ENCODE measurements at places on chromosomes 5 and 9.

DNA sequence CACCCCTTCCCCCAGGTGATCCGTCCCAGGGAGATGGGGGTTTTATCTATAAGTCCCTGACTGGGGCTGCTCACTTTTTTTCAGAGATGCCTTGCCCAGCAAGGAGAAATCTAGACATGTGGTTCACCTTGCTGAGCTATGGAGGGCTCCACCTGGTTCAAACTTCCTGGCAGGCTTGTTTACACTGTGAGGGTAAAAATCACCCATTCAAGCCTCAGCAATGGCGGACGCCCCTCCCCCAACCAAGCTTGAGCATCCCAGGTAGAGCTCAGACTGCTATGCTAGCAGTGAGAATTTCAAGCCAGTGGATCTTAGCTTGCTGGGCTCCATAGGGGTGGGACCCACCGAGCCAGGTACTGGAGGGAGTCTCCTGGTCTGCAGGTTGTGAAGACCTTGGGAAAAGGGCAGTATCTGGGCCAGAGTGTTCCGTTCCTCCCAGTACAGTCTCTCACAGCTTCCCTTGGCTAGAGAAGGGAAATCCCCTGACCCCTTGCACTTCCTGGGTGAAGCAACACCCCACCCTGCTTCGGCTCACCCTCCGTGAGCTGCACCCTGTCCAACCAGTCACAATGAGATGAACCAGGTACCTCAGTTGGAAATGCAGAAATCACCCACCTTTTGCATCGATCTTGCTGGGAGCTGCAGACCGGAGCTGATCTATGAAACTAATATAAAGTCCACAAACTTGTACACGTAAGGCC is 231.7 kb downstream of the CTNND2 start:
- H3K4me1 ChIP-seq = no peaks in the 10 kb centered on the region
- no peak overlapping the region for H3K4me3 ChIP-seq
- H3K36me3 ChIP-seq = peaks cover 2% of the 10 kb centered on the region
- DNase-seq = no peak
- no peaks in the 10 kb centered on the region for H3K27me3 ChIP-seq

- H3K4me1 ChIP-seq = no peaks in the 10 kb centered on the region
- peaks cover 2% of the 10 kb centered on the region for H3K36me3 ChIP-seq
- no peak overlapping the region for H3K27ac ChIP-seq
- no peak for DNase-seq
- peaks cover 13% of the 10 kb centered on the region for H3K27me3 ChIP-seq
Measured at GRCh38 chr5:62701036-62701435, 122.4 kb downstream of the LRRC70 start.

- no peaks in the 10 kb centered on the region for H3K36me3 ChIP-seq
- no peak overlapping the region for H3K4me3 ChIP-seq
- DNase-seq = no peak
- H3K27me3 ChIP-seq = no peaks in the 10 kb centered on the region
- H3K27ac ChIP-seq = no peak overlapping the region
Measured at GRCh38 chr5:114377946-114378345, 16.1 kb downstream of the KCNN2 start.

- H3K27me3 ChIP-seq = peaks cover 79% of the 10 kb centered on the region
- H3K36me3 ChIP-seq = peaks cover 3% of the 10 kb centered on the region
- H3K4me1 ChIP-seq = peaks cover 2% of the 10 kb centered on the region
- H3K4me3 ChIP-seq = no peak overlapping the region
Measured at GRCh38 chr5:170499621-170500020, 4.2 kb upstream of the KCNIP1 start.

DNA sequence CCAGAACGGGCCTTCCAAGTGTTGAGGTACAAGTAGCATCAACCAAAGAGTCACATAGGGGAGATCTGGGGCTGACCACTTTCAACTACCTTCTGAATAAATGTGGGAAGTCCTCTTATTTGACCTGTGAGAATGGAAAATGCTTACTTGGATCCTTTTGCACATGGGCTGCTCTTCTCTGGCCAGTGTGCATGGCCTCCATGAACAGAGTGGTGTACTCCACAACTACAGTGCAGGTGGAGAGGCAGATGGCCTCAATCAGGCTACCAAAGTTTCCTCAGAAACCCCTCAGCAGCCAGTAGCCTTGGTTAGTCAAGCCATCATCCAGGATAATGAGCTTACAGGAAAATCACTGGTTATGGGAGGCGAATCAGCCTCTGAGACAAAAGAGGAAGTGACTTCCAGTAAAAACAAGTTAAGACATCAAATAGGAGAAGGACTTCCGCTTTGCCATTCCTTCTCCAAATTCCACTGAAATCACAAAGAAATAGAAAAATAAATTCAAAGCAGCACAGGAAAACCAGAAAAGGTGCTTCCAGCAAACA is 18.3 kb upstream of the FCHO2 start:
- no peak overlapping the region for H3K4me3 ChIP-seq
- H3K4me1 ChIP-seq = peaks cover 3% of the 10 kb centered on the region
- H3K36me3 ChIP-seq = peaks cover 2% of the 10 kb centered on the region
- no peak overlapping the region for H3K27ac ChIP-seq
- peaks cover 62% of the 10 kb centered on the region for H3K27me3 ChIP-seq

GRCh38 chr5:180155365-180155926 is 53.6 kb downstream of the RASGEF1C start:
- no peak overlapping the region for H3K4me3 ChIP-seq
- no peak for DNase-seq
- H3K36me3 ChIP-seq = peaks cover 4% of the 10 kb centered on the region
- H3K27me3 ChIP-seq = peaks cover 13% of the 10 kb centered on the region

- peaks cover 17% of the 10 kb centered on the region for H3K27me3 ChIP-seq
- no peaks in the 10 kb centered on the region for H3K36me3 ChIP-seq
- H3K27ac ChIP-seq = no peak overlapping the region
- H3K4me3 ChIP-seq = no peak overlapping the region
- DNase-seq = no peak
Measured at GRCh38 chr9:83199240-83199639, 136.3 kb upstream of the RASEF start.

DNA sequence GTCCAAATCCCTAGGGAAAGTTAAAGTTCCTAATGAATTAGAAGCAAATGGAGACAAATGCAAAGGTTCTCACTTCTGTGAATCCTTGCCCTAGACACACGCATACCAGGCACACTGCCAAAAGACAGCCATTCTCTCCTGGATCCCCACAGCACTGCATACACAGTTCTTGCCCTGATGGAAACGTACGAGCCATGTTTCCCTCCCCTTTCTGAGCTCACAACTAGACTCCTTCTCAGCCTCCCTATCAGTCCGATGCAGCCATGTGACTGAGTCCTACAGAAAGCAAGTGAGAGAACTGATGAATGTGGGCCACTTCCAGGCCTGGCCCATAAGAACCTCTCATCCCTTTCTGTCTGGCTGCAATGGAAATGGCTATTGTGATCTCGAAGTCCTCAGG is 92.0 kb downstream of the ZNF608 start:
- H3K27ac ChIP-seq = no peak overlapping the region
- H3K4me3 ChIP-seq = no peak overlapping the region
- DNase-seq = no peak
- H3K27me3 ChIP-seq = peaks cover 10% of the 10 kb centered on the region
- peaks cover 8% of the 10 kb centered on the region for H3K4me1 ChIP-seq
- no peaks in the 10 kb centered on the region for H3K36me3 ChIP-seq

- no peak overlapping the region for H3K27ac ChIP-seq
- no peak for DNase-seq
- H3K4me1 ChIP-seq = peaks cover 12% of the 10 kb centered on the region
- no peaks in the 10 kb centered on the region for H3K36me3 ChIP-seq
Measured at GRCh38 chr5:143600396-143601075, 197.1 kb upstream of the NR3C1 start.

DNA sequence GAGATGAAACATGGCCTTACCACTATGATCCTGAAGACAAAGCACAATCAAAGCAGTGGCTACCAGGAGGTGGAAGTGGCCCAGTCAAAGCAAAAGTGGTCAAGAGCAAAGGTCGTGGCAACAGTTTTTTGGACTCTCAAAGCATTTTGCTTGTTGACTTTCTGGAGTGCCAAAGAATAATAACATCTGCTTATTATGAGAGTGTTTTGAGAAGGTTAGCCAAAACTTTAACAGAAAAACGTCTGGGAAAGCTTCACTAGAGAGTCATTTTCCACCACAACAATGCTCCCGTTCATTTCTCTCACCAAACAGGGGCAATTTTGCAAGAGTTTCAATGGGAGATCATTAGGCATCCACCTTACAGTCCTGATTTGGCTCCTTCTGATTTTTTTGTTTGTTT is 33.6 kb upstream of the MAMDC2 start:
- H3K27ac ChIP-seq = no peak overlapping the region
- H3K36me3 ChIP-seq = no peaks in the 10 kb centered on the region
- peaks cover 29% of the 10 kb centered on the region for H3K27me3 ChIP-seq
- H3K4me1 ChIP-seq = no peaks in the 10 kb centered on the region
- H3K4me3 ChIP-seq = no peak overlapping the region
- no peak for DNase-seq

DNA sequence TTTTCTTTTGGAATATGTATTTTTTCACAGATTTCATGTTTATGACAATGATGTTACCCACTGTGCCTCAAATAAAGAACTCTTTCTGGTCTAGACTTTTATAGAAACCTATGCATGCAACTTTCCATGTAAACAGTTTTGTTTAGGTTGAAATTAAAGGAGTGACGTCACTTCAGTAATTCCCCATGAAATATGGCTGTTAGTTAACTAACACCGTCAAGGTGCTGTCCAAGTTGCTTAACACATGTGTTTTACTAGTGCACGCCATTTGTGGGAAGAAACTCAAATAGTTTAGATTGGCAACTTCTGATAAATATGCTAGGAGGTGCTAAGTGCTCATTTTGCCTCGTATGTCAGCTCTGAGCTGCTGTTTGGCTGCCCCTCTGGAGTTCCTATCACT is 102.2 kb downstream of the FBN2 start:
- no peak for DNase-seq
- H3K27me3 ChIP-seq = no peaks in the 10 kb centered on the region
- H3K36me3 ChIP-seq = no peaks in the 10 kb centered on the region

DNA sequence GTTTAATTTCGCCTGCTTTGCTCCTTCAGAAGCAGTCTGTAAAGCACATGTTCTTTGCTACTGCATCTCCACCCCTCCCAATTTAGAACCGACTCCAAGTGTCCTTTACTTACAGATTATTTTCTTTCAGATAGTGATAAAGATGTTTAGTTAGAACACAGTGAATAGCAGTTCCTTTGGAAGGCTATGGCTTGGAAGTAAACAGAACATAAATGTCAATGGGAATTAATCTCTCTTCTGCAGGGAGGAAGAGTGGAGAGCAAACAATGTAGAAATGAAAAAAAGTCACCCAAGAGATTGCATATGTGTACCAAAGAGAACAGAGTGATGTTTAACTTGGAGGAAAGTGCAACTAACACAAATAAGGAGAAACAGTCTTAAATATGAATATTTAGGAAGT is 4.2 kb upstream of the CARTPT start:
- H3K4me1 ChIP-seq = no peaks in the 10 kb centered on the region
- H3K36me3 ChIP-seq = no peaks in the 10 kb centered on the region
- no peak for DNase-seq
- H3K27ac ChIP-seq = no peak overlapping the region

- no peak overlapping the region for H3K27ac ChIP-seq
- no peak overlapping the region for H3K4me3 ChIP-seq
- no peaks in the 10 kb centered on the region for H3K27me3 ChIP-seq
- no peak for DNase-seq
Measured at GRCh38 chr9:16333691-16334090, 536.8 kb downstream of the BNC2 start.

DNA sequence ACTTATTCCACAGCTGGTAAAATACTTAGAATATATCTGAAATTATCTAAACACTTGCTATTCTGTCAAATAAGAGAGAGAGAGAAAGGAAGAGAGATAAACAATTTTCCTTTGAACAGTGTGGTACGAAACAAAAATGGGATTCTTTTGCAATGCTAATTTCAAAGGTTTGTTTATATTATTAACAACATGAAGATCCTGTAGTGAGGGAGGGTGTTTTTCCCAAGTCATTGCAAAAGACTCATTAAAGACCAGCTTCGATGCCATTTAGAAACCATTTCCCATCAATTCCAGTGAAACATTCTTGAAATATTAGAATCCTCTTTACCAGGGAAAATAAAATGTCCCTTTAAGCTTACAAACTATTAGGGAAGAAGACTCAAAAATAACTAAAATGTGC is 505.4 kb downstream of the SEMA5A start:
- H3K4me3 ChIP-seq = no peak overlapping the region
- no peaks in the 10 kb centered on the region for H3K27me3 ChIP-seq
- no peak for DNase-seq
- H3K27ac ChIP-seq = no peak overlapping the region
- no peaks in the 10 kb centered on the region for H3K4me1 ChIP-seq

DNA sequence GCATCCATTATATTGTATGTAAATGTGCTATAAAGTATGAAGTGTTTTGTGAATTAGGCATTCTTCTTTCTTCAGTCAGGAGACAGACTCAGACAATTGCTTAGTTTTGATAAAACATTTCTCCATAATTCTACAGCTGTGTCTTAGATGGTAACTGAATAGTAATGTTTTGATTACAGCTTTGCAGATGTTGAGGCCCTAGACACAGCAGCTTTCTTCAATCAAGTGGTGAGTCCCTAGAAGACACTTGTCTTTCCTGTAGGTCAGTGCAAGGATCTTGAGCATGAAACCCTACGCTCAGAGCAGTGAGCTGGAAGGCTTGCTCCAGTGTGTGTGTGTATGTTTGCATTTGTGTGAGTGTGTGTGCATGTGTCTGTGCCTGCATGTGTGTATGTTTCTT is 46.8 kb upstream of the CD180 start:
- H3K27ac ChIP-seq = no peak overlapping the region
- H3K36me3 ChIP-seq = peaks cover 4% of the 10 kb centered on the region
- no peak for DNase-seq

GRCh38 chr5:61609840-61610677 is 278.0 kb downstream of the ZSWIM6 start:
- peaks cover 47% of the 10 kb centered on the region for H3K27me3 ChIP-seq
- DNase-seq = no peak
- H3K27ac ChIP-seq = no peak overlapping the region
- peaks cover 3% of the 10 kb centered on the region for H3K36me3 ChIP-seq
- no peak overlapping the region for H3K4me3 ChIP-seq

GRCh38 chr5:116360008-116360853 is 214.4 kb downstream of the SEMA6A start:
- H3K27ac ChIP-seq = no peak overlapping the region
- H3K4me3 ChIP-seq = no peak overlapping the region
- peaks cover 2% of the 10 kb centered on the region for H3K36me3 ChIP-seq
- no peak for DNase-seq

GRCh38 chr5:97726106-97726505 is 543.1 kb upstream of the RIOK2 start:
- no peak for DNase-seq
- no peaks in the 10 kb centered on the region for H3K4me1 ChIP-seq
- peaks cover 3% of the 10 kb centered on the region for H3K36me3 ChIP-seq
- no peak overlapping the region for H3K4me3 ChIP-seq

GRCh38 chr5:54045077-54045792 is 265.1 kb downstream of the ARL15 start:
- no peak for DNase-seq
- no peaks in the 10 kb centered on the region for H3K36me3 ChIP-seq
- no peak overlapping the region for H3K4me3 ChIP-seq
- H3K4me1 ChIP-seq = peaks cover 2% of the 10 kb centered on the region

All from T-helper 17 cell (primary cell).